ENCODE measurements at places on chromosomes 3 and 15.

DNA sequence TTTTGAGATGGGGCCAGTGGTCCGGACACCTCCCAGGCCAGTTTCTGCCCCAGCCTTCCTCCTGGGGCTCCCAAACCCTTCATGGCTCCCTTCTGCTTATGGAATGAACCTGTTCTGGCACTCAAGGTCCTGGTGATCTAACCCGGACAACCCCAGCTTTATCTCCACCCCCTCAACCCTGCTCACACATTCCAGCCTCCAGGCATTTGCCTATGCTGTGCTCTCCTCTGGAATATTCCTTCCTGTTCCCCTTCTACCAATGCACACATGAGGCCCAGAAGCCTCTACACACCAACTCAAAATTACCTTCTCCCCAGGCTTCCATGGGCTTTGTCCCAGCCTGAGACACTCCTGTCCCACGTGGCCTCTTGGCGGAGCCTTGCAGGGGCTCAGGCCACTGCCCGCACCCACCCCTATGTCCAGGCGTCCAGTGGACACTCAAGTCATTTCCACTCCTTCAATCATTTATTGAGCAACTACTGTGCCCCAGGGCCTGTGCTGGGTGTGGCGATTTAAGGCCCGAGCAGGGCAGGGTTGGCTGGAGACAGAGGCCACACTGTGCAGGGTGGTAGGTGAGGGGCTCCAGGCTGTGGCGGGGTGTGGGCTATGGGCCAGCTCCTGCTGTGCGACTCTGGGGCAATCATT, 18.8 kb downstream of the PLXND1 start:
- DNase-seq = no peak

DNA sequence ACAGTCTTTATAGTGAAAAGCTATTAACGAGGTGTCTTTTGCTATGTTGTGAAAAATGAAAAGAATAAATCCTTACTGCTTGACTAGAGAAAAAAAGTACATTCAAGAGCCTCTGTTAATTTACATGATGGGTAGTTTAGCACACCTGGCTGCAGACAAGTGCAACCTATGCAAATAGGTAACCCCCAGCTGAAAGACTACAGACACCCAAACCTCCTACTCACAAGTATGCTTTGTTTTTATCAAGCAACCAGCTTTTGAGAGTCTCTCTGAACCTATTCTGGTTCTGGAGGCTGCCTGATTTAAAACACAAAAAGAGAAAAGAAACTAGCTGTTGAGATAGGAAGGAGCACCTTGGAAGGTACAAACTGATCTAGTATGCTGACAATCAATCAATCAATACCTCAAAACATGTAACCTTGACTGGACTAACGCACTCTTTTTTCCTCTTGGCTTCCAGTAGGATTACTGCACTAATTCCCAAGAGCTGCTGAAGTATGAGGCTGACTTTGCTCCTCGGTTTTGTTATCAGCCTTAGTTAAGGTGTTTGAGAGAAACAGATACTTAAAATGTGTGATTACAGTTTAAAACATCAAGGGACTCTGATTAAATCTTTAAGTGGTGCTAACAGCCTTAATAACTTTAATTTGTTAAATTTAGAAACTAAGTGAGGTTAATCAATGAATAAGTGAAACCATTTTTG, 63.6 kb downstream of the OSBPL10 start:
- DNase-seq = no peak

GRCh38 chr3:43345877-43346276, 59.5 kb downstream of the SNRK start:
- peak; percentile 69 for DNase-seq

DNA sequence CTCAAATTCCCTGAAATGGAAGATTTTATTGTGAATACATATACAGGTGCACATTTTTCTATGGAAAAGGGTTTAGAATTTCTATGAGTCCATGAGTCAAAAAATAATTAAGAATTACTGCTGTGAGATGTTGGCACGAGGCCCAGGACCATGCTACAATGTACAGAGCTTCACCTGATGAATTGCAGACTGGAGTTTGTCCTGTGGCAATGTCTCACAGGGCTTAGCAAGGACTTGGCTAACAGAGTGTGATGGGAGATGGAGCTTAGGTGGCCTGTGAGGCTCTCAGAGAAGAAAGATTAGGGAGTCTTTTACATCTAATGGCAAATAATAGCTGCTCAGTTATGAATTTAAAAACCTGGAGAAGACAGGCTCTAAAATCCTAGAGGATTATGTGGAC, 219.5 kb upstream of the CBLB start:
- DNase-seq = peak; percentile 24

- DNase-seq = no peak
Measured at GRCh38 chr3:51709004-51709420, 2.1 kb downstream of the GRM2 start.

- no peak for DNase-seq
Measured at GRCh38 chr15:73838831-73839426, 34.4 kb upstream of the TBC1D21 start.

DNA sequence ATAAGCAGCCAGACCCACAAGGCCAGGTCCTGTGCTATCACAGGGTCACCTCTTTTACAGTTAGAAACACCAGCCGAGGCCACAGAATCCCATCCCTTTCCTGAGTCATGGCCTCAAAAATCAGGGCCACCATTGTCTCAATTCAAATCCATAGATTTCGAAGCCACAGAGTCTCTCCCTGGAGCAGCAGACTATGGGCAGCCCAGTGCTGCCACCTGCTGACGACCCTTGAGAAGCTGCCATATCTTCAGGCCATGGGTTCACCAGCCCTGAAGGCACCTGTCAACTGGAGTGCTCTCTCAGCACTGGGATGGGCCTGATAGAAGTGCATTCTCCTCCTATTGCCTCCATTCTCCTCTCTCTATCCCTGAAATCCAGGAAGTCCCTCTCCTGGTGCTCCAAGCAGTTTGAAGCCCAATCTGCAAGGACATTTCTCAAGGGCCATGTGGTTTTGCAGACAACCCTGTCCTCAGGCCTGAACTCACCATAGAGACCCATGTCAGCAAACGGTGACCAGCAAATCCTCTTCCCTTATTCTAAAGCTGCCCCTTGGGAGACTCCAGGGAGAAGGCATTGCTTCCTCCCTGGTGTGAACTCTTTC, 39.6 kb downstream of the TGM4 start:
- peak; percentile 69 for DNase-seq

- DNase-seq = no peak
Measured at GRCh38 chr3:144529566-144529965, 557.9 kb downstream of the DIPK2A start.

DNA sequence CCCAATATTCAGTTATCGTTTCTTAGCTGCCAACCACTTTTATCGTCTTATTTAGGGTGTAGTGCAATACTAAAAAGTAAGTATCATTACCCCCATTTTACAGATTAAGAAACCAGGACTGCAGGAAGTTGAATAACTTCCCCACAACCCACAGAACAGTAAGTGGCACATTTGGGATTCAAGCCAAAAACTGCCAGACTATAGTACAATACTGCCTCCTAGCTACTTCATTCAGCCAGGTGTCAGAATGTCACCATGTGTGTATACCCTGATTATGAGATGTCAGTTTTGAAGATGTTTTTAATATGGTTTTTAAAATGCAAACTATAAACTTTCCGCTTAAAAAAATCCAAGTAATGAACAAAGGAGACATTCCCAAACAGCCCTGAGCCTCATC, 74.2 kb upstream of the PROK2 start:
- DNase-seq = no peak

DNA sequence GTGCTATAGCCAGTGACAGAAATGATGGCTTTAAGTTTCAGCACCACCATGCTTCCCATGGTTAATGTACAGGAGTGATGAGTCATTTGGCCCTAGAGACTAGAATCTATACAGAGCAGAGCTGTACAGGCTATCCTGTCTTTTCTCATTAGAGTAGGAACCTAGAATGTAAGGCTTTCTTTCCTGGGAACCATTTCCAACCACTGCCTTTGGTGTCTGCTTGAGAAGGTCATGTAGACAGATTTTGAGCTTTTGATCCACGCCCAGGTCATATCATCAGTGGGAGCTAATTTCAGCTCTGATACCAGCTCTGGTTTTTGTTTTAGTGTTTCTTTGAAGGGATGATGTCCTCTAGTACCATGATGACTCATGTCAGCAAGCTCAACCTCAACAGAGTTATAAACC, 543.1 kb downstream of the NTRK3 start:
- no peak for DNase-seq

DNA sequence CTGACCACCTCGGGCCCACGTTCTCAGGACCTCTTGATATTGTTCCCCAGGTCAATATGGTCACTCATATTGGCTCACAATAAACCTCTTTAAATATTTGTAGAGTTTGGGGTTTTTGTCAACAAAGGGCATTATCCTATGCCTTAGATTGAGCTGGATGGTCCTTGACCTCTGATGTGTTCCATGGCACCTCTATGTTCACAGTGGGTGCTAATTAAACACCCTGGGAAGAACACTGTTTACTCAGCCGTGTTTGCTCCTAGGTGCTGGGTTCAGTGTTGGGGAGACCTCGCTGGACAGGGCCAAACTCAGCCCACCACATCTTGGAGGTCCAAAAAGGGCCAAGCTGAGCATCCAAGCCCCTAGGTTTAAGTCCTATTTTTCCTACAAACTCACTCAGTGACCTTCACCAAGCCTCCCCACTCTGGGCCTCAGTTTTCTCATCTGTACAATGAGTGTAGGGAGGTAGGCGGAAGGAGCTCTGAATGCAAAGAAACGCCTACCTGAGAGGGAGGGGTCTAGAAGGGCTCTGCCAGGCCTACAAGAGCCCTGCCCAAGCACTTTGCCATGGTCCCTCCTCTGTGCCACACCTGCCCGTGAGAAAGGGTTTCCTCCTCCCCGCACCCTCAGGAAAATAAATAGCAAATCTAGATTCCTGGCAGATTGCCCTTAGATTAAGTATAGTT, 7.2 kb downstream of the FAM174B start:
- DNase-seq = no peak

DNA sequence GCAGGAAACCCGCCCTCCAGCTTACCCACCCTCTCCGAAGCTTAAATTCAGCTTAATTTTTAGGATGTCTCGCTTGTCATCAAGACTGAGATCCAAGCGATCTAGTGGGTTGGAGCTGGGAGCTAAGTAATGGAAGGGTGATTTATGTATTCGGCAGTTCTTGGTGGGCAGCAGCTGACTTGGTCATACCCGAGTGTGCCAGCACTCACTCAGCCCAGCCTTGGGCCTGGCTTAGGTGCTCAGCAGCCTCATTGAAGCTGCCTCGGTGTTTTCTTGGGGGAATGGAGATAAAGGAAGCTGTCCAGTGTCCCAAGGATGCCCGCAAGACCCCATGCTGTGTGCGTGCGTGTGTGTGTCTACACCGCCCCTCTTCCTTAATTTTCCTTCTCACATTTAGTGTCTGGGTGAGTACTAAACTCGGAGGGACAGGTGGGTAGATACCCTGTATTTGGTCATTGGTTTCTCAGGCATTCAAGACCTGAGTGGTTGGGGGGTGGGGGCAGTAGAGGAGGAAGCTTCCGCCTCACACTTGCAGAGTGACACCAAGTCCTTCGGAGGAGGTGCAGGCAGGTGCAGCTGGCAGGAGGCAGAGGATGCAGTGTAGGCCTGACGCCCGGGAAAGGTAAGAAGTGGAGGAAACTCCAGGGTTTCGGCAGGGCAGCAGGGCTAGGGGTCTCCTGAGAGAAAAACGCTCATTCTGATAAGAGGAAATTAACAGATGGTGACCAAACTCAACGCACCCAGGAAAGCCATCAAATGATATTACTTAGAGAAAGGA, 92.8 kb downstream of the PCSK6 start:
- no peak for DNase-seq

DNA sequence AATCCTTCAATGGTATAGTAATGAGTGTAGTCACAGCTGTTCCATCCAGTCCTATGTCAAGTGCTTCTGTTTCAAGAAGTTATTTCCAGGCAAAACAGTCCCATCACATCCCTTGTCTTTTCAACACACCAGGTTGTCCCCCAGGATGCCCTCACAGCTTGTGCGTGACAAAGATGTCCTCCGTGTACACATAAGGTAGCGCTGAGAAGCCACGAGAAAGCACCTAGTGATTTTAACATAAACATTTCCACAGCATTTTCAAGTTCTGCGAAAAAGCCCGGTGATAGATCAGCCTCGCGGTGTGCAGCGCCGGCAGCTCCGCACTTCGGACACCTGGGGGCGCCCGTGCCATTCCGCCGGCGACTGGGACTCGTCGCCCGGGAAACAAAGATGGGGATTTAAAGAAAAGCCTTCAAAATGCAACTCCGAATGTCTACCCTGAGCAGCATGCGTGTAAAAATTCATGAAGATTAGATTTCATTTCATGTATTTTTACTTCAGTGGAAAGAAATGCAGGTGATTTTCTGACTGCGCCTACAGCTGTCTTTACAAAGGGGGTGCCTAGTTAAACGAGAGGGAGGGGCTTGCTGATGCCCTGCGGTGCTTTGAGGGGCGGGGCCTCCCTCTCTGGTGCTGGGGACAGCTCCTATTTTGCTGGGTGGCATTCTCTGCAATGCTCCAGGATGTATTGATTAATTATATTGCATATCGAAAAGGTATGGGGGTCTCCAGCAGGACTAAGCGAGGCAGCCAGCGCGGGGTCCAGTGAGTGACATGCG, 49.9 kb downstream of the KY start:
- peak; percentile 58 for DNase-seq

GRCh38 chr3:16112910-16113504, 61.5 kb upstream of the GALNT15 start:
- DNase-seq = peak; percentile 90

- peak; percentile 38 for DNase-seq
Measured at GRCh38 chr3:28317438-28318022, 31.0 kb upstream of the ZCWPW2 start.

DNA sequence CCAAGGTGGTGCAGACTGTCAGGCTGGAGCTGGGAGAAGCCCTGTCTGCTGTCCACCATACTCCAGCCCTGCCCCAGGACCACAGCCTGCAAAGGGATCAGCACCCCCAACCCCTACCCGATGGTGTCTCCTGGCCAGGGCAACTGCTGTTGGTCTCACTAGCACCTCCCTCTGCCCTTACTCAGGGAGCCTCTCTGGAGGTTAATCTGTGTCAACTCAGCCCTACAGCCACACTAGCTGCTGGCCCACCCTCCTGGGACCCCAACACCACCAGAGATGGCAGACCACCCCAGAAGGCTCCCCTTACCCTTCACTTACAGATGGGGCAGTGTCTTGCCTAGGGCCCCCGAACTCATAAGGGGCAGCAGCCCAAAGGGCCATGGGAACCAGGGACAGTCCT, 65.2 kb downstream of the TLE3 start:
- no peak for DNase-seq

DNA sequence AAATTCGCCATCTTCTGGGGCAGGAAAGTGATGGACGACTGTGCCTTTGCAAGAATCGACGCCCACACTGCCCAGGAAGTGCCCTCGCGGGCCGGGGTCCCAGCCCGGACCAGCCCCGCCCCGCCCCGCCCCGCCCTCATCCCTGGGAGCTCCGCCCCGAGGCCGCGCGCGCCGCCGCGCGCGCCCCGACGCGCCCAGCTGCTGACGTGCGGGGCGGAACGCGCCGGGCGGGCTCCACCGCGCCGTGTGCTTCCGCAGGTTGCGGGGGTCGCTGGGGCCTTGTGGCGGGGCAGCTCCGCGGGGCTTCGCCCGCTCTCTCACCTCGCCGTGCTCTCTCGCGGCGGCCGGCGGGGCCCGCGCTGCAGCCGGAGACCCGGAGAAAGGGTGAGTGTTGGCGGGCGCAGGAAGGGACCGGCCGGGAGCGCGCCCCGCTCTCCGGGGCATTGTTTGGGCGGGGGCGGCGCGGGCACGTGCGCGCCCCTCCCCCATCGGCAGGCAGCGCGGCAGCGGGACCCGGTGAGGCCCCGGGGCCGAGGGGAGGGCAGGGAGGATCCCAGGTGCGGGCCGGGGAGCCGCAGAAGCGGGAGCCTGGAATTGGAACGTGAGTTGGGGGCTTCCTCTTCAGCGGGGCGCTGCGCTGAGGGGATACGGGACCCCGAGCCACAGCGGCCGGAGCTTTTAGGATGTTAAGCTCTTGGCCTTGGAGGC, at the start of gene YEATS2:
TSS of gene YEATS2 (plus strand) at position 188 of the 708 bp plus-strand sequence. CDS start 17,366 bp downstream, outside the sequence.
- DNase-seq = peak; percentile 61

- no peak for DNase-seq
Measured at GRCh38 chr3:138390582-138390932, 42.2 kb downstream of the MRAS start.

Measured in IMR-90 (cell line).